ENCODE measurements at places on chromosomes 5 and 9. TPM values are rescaled to one million over a fixed set of nuclear protein-coding genes. Genes with fewer than 3 reads are reported as not detected.

Gene PCDHGB7
- total RNA-seq: 0.65 TPM

Gene TMEM250
- 37.5 TPM for total RNA-seq

Gene LCN1
- total RNA-seq: not detected

Gene SPATA9
- total RNA-seq: 0.36 TPM

Gene CFAP157
- total RNA-seq: not detected

Gene ZNF883
- total RNA-seq: 3.4 TPM

Gene MYMK
- total RNA-seq: not detected

Gene ARHGEF37
- 2.7 TPM for total RNA-seq

Gene HK3
- total RNA-seq: 0.43 TPM

Gene FOXD4L5
- total RNA-seq: not detected

Gene SELENOP
- total RNA-seq: 2.1 TPM

Gene SPEF2
- 2.3 TPM for total RNA-seq

Gene EGFL7
- total RNA-seq: 15.6 TPM

Gene PRDM9
- not detected for total RNA-seq

GRCh38 chr5:131019111-131019510 is 145.9 kb downstream of the HINT1 start:
- no peak for DNase-seq

DNA sequence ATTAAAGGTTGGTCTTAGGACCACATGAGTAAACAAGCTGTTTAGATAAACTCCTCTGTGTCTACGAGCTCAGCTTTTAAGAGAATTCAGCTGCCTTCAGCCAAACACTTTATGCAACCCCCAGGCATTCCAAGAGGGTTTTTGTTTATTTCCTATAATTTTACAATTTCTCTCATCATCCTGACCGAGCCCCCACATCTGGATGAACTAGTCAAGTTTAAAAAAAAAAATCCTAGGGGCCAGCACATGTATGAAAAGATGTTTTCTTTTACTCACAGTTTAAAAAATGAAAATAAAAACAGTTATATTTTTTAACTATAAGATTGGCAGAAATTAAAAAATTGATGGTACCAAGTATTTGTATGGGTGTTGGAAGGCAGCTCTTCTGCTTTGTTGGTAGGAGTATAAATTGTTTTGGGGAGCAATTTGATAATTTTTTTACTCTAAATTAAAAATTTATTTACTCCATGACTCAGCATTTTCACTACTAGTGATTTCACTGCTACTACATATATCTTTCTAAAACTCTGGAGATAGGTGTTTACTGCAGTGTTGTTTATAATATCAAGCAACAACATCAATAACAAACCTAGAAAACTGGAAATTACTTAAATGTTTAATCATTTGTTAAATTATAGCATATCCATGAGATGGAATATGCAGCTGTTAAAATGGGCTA is 18.1 kb downstream of the YTHDC2 start:
- no peak for DNase-seq

DNA sequence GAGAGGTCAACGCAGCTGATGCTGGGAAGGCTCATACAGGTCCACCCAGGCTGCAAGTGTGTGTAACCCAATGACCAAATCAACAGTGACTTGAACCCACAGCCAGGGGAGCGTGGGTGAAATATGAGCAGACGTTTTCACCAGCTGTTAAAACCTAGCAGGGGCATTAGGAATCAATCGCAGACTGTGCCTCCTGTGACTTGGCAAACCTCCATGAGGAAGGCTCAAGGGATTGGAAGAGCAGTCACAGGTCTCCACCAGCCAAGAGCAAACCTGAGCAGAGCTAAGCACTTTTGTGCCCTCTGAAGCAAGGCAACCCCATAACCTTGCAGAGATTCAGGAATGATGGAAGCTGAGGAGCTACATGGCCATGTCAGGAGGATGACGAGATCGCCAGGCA is 25.5 kb downstream of the INSYN2B start:
- no peak for DNase-seq

GRCh38 chr5:56350597-56351170 is 117.6 kb upstream of the ANKRD55 start:
- DNase-seq: peak; percentile 89

GRCh38 chr5:166750376-166750775 is 1541.1 kb upstream of the WWC1 start:
- no peak for DNase-seq

DNA sequence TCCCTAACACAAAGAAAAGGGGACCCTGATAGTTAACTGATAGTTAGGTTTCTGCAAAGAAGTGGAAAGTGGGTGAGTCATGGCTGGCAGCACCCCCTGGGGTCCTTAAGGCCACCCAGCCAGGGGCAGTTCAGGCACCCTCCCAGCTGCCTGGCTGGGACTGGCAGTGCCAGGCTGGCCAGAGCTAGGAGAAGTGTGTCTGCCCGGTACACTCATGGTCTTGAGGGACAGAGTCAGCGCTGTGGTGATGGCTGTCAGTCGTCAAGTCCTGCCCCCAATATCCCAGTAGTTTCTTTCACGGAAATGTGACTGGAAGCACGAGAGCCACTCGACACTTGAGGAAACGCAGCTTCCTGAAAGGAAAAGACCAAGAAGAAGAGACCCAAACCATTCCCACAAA is 22.3 kb upstream of the CNOT6 start:
- DNase-seq: no peak

DNA sequence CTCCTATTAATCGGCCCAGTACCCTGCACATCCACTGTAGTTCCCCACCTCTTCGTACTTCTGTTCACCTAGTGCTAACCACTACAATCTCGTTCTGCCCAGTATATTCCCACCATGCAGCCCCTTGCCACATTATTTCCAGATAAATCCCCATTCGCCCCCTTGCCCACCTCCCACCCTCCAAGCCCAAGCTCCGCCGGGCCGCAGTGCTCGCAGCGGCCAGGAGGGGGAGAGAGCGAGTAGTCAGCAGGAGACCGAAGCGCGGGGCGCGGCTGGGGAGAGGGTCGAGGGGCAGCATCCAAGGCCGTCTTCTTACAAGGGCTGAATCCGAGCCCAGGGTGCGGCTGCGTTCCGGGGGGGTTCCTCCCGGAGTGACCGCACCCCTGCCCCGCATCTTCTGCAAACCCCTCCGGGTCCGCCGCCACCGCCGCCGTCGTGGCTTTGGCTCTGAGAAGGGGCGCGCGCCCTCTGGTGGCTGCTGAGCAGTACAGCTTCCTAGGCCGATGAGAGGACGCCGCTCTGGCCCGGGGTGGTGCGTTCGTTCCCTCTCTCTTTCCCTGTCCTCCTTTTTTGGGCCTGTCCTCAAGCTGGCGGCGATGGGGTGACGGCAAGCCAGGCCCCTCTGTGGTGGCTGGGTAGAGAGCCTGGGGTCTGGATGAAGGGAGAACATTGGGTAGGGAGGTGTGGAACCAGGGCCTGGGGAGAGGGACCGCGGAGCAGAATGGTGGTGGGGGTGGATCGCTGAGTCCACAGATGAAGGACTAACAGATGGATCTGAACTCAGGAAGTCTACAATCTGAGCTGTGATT is 30.0 kb upstream of the PSD2 start:
- DNase-seq: no peak

- no peak for DNase-seq
Measured at GRCh38 chr9:114805670-114806525, at the start of gene TNFSF15. TSS of gene TNFSF15 (minus strand) at chr9:114806039. CDS start at chr9:114806012, 27 bp downstream.

DNA sequence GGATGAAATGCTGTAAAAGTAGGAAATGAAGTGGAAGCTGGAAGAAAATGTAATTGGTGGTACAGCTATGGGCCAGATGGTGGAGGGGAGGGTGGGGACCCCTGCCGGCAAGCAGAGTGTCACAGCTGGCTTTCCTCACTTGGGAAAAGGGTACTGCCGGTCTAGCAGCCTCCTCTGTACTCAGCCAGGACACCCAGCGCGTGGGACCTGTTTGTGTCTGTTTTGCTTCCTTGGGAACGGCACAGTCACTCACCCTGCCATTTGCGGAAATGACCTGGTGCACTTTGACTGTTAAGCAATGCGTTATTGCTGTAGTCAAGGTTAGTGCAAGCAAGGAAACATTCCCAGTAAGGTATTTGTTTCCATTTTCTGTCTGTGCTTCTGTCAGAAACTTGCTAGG is 10.1 kb downstream of the TMEM252 start:
- peak; percentile 90 for DNase-seq

DNA sequence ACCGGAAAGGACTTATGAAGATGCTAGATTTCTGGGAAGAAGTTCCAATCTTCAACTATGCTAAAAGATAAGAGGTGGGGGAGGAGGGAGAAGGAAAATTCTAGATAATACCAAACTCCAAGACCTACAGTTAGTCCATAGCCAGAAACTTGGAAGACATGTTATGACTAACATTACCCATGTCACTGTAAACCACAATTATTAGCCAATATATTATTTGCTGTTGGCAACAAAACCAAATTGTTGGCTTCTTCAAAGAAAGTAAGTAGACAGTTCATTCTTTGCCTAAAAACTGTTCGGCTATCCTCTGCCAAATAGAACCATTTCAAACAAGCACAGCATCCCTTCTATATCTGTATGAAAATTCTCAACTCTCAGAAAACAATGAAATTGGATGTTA is 25.1 kb downstream of the PRLR start:
- DNase-seq: no peak

DNA sequence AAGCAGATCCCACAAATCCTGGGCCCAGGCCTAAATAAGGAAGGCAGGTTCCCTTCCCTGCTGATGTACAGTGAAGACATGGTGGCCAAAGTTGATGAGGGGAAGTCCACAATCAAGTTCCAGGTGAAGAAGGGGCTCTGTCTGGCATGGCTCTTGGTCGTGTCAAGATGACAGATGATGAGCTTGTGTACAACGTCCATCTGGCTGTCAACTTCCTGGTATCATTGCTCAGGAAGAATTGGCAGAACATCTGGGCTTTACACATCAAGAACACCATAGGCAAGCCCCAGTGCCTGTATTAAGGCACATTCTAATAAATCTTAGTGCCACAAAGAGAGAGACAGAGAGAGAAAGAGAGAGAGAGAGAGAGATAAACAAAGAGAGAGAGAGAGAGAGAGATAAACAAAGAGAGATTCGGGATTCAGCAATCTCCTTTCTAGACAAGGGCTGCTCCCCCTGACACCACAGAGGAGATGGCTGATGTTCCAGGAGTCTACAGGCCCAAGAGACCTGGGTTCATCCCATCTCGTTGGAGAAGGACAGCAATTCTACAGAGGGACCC is 45.5 kb upstream of the HSPA9 start:
- no peak for DNase-seq

- no peak for DNase-seq
Measured at GRCh38 chr5:81750308-81751008, 439 bp downstream of the SSBP2 start.

GRCh38 chr9:95756986-95757385 is 118.5 kb upstream of the ERCC6L2 start:
- DNase-seq: peak; percentile 23

- peak; percentile 81 for DNase-seq
Measured at GRCh38 chr5:133870661-133871060, 97.8 kb downstream of the C5orf15 start.

GRCh38 chr5:171433982-171434676 is 14.7 kb downstream of the FGF18 start:
- no peak for DNase-seq

DNA sequence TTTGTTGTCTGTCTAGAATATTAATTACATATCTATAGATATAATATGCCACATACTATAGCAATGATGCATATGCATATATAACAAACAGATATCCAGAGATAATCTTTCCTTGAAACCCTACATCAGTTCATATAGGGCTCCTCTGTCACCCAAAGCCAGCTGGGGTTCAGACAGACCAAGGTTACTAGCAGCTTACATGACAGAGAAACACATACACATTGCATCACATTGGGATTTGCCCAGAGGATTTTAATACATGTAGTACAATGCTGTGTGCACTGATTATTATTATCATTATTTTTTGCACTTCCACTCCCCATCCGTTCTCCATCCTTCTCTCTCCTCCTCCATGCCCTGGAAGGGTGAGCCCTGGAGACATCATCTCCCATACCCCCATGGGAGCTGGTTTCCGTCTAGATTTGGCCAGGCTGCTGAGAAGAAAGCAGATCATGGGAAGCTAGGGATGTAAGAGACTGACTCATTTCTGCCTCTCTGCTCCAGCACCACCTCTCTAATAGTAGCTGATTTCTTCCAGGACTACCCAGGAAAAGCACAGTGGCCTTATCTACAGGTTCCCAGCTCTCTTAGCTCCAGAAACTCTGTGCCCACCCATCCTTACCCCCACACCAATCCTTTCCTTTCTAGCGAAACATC is 23.3 kb downstream of the FST start:
- DNase-seq: no peak

GRCh38 chr5:117590944-117591343 is 1016.3 kb upstream of the SEMA6A start:
- DNase-seq: peak; percentile 10

- no peak for DNase-seq
Measured at GRCh38 chr5:6837095-6837494, 123.9 kb downstream of the TENT4A start.

GRCh38 chr5:145598983-145599382 is 236.2 kb downstream of the PRELID2 start:
- DNase-seq: no peak

DNA sequence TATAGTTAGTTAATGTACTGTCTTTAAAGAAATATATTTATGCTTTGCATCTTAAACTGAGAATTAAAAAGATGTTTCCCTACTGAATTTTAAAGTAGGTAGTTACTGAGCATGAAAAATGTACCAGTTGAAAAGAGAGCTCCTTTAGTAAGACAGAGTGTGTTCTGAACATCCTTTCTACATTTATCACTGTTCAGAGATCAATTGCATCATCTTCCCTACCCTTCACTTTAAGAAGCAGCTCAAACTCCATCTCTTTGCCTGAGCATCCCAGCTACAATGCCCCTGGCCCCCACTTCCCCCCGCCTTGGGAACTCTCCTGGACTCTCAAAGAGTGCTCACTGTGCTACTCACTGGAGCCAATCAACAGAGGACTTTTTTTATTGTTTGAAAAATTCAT is 164.7 kb downstream of the GNAQ start:
- DNase-seq: no peak

DNA sequence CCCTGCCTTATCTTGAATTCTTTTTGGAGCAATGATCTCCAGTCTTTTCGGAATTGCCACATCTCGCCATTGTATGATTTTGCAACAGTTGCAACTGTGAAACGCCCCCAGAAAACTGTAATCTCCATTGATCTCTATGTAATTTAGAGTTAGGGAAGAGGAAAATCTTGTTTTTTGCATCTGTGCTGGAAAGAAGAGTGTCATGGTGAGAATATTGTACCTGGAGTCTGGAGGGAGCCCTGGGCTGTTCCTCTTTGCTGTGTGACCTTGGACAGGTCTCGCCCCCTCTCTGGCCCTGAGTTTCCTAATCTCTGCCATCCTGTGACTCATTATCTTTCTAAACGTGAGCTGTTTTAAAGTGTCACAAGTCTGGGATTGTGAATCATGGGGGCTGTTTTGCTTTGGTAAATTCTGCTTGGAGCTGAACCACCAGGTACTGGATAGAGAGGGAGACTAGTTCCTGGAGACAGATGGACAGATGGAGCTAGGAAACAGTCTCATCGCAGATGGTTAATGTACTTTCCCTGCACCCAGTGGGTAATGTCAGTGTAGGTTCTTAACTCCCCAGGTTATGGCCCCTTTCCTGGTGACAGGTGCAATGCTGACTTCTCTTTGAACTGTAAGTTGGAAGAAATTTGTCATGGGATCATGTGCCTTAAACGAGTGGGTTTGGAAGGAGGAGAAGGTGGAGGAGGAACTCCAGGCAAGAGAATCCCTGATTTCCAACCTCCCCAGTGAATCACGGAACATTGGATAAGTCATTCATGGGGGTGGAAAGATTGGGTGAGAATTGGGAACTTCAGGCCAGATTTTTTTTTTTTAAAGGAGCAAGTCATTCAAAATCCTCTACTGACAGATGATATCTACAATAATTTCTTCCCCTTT is 19.6 kb downstream of the PPARGC1B start:
- no peak for DNase-seq

Measured in epithelial cell of proximal tubule (primary cell).